Fibroblast of lung (primary cell): ENCODE measurements at places on chromosomes 2 and 18. TPM values are rescaled to one million over a fixed set of nuclear protein-coding genes. Genes with fewer than 3 reads are reported as not detected.

DNA sequence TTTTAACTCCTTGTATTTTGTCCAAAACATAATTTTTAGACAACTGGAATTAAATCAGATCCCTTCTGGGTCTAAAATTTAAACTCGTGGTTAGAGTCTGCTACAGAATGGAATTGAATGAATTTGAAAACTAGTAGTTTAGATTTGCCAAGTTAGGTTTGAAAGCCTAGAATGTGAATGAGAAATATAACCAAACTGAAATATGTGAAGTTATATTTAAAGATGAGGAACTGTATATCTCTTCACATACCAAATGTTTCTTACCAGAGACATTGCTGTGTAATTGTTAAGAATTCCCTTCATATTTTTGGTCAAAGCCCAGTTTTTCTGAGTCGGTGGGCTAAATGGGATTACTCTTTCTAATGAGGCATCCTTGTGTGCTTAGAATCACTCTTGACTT lies 74.2 kb downstream of the LPIN1 start:
- no peaks in the 10 kb centered on the region for H3K27me3 ChIP-seq
- peaks cover 13% of the 10 kb centered on the region for H3K36me3 ChIP-seq
- no peak for DNase-seq
- no peak overlapping the region for H3K4me3 ChIP-seq
- H3K4me1 ChIP-seq, result no peaks in the 10 kb centered on the region

DNA sequence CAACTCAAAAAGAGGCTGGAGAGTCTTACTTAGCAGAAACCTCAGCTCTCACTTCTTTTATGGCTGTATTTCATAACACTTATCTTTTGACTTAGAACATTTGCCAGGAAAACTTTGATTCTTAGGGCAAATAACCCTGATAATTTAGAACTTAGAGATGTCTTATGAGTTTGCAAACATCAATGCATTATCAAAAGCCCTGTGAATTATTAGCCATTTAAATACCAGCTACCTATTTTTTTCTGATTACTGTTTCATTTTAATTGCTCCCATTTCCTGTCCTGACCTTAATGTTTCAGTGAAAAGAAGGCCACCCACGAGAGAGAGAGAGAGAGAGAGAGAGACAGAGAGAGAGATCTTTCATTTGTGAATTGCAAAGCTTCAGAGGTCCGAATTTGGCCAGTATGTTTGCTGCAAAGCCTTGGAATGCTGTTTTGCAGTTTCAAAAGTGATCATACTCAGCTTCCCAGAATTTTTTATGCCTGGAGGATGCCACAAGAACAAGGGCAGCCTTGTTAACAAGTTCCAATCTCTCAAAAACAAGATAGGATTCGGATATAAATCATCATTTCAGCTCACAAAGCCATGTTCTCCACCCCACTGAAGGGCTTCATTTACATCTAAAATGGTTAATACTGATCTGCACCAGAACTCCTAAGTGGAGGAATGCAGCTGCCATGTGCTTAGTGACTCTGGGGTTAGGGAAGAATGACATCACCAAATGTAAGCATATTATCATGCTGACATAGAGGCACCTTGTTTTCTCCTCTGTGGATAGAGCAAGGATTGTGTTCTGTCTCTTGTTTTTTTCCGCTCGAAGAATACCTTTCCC lies 478.2 kb downstream of the ARHGAP15 start:
- no peak overlapping the region for H3K4me3 ChIP-seq
- no peaks in the 10 kb centered on the region for H3K27me3 ChIP-seq
- no peaks in the 10 kb centered on the region for H3K4me1 ChIP-seq
- H3K27ac ChIP-seq, result no peak overlapping the region
- no peaks in the 10 kb centered on the region for H3K36me3 ChIP-seq

- H3K4me3 ChIP-seq, result no peak overlapping the region
- H3K36me3 ChIP-seq, result no peaks in the 10 kb centered on the region
- H3K27me3 ChIP-seq, result no peaks in the 10 kb centered on the region
- no peaks in the 10 kb centered on the region for H3K4me1 ChIP-seq
Measured at GRCh38 chr2:183359867-183360266, 235.6 kb downstream of the NUP35 start.

- no peak overlapping the region for H3K27ac ChIP-seq
- no peaks in the 10 kb centered on the region for H3K36me3 ChIP-seq
- H3K4me1 ChIP-seq, result peaks cover 3% of the 10 kb centered on the region
Measured at GRCh38 chr18:10033016-10033399, 119.2 kb downstream of the VAPA start.

DNA sequence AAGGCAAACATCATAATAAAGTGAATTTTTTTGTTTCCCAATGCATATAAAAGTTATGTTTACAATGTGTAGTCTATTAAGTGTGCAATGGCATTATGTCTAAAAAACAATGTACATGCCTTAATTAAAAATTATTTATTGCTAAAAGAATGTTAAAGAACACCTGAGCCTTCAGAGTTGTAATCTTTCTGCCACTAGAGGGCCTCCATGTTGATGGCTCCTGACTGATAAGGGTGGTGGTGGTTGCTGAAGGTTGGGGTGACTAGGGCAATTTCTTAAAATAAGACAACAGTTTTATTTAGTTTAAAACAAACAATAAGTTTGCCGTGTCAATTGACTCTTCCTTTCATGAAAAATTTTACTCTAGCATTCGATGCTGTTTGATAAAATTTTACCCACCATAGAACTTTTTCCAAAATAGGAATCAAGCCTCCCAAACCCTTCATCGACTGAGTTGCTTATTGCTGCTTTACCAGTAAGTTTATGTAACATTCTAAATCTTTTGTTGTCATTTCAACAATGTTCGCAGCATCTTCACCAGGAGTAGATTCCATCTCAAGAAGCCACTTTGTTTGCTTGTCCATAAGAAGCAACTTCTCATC lies 32.3 kb downstream of the MAP3K2 start:
- H3K27me3 ChIP-seq, result no peaks in the 10 kb centered on the region
- no peak overlapping the region for H3K27ac ChIP-seq
- no peaks in the 10 kb centered on the region for H3K36me3 ChIP-seq
- no peaks in the 10 kb centered on the region for H3K4me1 ChIP-seq
- DNase-seq, result no peak

DNA sequence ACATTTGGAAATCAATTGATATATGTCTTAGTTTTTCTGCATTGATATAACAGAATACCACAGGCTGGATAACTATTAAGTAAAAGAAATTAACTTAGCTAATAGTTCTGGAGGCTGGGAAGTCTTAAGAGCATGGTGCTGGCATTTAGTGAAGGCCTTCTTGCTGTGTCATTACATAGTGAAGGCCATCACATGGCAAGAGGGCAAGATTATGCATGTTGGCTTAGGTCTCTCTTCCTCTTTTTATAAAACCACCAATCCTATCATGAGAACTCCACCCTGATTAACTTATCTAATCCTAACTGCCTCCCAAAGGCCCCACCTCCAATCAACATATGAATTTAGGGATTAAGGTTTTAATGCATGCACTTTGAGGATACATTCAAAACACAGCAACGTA lies 225.5 kb upstream of the VRK2 start:
- no peak for DNase-seq
- H3K27me3 ChIP-seq, result no peaks in the 10 kb centered on the region
- H3K4me3 ChIP-seq, result no peak overlapping the region

Gene FOXI3
- not detected in 2 replicates for total RNA-seq

Gene CNDP1
- not detected in 2 replicates for total RNA-seq
